Neural progenitor cell (in vitro differentiated cells): ENCODE measurements at places on chromosomes 7 and 10.
A peak's percentile ranks its signal among the peaks of the same experiment; 100 is the strongest.

DNA sequence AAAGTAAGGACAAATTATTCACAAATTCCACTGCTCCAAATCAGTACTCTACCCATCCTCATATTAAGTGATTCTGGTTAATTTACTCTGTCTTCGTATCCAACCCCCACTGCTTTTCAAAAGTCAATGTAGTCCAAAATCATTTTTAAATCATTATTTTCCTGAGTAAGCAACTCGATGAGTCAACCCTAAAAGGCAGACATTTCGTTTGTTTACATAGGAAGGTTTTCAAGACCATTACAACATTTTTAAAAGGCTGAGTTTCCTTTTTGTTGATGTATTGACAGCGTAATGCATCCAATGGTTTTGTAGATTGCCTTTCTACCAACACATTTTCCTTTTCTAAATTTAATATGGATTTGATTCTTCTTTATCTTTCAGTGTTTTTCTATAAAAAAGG, 523.0 kb upstream of the ANKRD30A start:
- no peak for DNase-seq

- no peak for DNase-seq
Observed at GRCh38 chr10:119663866-119664698, 12.9 kb downstream of the BAG3 start.

DNA sequence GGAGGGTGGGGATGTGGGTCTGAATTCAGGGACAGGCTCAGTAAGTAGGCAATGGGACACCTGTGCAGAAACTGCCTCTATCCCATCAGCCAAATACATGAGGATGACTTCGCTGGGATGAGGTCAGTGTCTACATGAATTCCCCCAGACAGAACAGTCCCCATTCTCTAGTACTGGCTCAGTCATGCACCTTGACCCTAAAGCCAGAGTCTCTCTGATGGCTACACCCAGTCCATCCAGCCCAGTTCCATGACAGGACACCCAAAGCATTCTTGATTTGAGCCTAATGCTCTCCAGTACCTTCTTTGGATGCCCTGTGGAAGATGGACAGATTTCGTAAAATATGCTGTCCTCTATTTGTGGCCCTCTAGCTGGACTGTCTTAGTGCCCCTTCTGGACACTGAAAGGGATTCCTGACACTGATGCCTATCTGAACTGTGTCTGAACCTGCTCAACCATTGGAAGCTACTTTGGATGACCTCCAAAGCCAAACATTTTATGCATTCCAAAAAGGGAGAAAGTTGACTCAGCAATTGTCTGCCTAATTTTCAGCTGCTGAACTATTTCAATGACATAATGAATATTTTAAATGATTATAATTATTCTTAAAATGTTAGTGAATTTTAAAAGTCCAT, 14.6 kb downstream of the SFRP4 start:
- DNase-seq, result no peak

- no peak for DNase-seq
Observed at GRCh38 chr7:98024075-98024474, 34.1 kb upstream of the OCM2 start.

DNA sequence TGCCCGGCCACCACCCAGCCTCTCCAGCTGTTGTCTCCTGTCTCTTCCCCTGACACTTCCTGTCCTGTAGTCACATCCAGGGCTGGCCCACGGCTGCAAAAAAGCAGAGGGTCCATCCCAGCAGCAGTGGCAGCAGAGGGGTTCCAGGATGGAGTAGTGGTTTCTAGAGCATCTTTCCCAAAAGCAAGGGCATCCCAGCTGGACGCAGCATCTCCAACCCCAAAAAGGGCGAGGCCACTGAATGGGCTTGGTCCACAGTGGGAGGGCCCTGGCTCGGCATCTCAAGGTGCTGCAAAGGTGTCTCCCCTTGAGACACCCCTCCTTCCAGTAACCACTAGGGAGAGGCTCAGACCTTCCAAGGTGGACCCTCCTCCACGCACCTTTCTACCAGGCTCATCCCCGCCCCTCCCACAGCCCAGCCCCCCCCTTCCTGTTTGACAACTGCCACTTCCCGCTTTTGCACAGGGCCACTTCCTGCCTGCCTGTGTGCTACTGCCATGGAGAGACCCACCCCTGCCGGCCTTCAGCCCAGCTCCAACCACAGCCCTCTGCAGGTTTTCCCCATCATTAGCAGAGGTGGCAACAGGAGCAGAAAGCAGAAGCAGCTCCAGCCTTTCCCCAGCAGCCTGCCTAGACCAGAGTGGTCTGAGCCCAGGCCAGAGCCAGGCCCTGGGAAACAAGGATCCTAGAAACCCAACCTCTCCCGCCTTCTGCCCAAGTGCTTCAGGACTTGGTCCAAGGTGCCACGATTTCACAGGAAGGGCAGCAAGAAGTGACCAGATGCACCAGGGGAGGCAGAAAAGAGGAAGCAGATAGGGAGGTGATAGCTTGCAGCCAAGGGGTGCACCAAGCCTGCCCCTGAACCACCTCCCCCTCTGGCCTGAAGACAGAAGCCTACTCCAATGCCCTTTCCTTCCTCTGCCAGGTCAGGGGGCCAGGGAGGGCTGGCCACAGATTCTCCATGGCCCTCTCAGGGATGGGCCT, 8.6 kb downstream of the CAMK2G start:
- no peak for DNase-seq

DNA sequence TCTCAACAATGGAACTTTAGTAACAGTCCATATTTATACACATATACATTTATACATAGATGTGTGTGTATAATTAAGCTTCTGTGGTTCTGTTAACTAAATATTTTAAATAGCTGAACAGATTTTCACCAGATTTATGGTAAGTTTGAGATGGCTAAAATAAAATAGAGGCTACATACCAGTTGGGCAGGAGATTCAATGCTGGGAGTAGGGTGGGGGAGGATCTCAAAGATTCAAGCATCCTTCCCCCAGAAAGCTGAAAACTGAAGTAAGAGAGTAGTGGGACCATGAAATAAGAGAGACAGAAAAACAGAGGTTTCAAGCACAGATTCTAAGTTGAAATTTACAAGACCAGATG, 14.0 kb downstream of the LRRC17 start:
- no peak for DNase-seq

GRCh38 chr7:96418581-96418980, 96.7 kb upstream of the SLC25A13 start:
- no peak for DNase-seq

GRCh38 chr7:128056901-128057300, 25.7 kb upstream of the LRRC4 start:
- no peak for DNase-seq

- DNase-seq, result no peak
Observed at GRCh38 chr10:103851261-103851660, 4.1 kb downstream of the SH3PXD2A start.

DNA sequence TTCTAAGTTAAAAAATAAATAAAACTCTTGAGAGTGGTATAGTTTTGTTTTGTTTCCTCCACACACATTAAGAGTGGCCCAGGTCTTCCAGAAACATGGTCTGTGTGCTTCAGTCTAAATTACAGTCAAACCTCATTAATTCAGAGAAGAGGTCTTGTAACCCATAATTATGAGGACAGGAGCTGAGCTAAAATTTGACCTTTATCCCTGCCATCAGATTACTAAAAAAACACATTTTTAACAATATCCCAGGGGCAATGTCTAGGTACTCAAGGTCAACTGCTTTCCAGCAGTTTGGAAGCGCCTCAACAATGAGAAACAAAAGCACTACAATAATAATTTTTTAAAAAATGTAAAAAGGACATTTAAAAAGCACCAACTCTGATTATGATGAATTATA, 184.1 kb upstream of the PFKP start:
- no peak for DNase-seq

DNA sequence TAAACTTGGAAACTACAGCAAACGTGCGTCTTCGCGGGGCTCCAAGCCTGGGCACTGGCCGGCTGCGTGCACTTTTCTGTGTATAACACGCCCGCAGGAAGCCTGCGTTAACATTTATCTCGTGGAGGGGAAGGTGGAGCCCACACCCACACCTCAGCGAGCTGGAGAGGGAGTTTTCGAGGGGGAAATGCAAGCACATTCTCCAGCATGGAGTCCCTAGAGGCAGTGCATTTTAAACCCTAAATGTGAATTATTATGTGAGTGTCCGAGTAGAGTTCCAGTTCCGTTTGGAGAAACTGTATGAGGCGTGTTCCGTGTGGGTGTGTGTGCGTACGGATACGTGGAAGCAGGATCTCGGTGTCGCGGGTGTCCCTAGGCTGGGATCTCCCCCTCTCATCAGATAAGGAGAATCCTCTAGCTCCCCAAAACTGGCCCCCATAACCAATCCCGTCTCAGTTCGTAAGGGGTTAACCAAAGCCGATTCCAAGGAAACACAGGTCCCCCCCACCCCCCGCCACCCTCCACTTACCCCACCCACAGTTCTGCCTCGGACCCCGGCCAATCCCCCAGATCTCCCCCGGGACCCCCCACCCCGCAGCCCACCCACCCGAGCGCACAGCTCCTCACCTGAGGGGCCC, 403 bp downstream of the CDK6 start:
- DNase-seq, result no peak

DNA sequence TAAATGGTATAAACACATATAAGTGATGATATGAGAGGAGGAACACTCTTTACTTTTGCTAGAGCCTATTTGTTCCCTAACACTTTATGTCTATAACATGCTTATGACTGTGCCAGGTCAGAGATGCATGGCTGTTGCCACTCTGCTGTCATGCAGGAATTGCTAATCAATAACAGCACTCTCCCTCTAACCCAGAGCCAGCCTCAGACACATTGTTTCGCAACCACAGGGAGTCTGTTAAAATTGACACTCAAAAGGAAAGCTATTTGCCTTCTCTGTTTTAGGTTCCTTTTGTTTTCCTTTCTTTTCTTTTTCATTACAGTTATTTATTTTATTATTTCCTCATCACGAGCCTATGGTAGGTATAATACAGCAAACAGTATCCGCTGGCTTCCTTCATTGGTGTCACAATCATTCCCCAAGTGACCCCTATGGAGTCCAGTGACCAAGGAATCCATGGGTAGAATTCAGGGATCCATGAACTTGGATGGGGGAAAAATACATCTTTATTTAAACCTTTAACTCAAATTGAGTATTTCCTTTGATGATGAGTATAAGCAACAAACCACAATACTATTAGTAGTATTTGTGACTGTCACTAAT, 6.8 kb downstream of the PON2 start:
- DNase-seq, result peak; percentile 28

- DNase-seq, result no peak
Observed at GRCh38 chr7:28815928-28816373, 142.2 kb downstream of the TRIL start.

DNA sequence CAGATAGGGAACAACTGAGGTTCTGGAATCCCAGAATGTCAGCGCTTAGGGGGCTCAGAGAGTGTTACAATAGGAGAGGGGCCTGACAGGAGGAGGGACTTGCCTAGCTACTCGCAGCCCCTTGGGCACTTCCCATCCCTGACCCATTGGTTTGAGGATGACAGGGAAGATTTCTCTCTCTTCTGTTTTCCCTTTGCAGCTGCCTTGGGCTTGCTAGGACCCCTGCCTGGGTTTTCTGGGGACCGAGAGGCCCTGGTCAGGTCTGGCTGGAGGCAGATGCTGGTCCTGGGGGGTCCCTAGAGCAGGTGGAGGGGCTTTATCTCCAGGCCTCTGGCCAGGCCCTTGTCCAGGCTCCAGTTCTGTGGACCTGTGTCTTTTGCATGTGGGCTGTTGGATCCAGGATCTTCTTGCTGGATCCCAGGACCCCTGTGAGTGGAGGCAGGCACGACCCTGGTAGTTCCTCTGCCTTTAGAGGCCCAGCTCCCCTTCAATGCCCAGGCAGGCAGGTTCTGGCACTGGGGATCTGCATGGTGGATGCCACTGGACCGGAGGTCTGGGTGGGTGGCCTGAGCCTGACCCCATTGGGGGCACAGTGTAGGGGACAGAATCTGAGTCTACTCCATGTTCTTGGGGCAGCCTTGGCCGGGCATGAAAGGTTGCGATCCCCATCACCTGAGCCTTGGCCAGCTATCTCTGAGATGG, 26.9 kb downstream of the RAMP3 start:
- DNase-seq, result no peak

DNA sequence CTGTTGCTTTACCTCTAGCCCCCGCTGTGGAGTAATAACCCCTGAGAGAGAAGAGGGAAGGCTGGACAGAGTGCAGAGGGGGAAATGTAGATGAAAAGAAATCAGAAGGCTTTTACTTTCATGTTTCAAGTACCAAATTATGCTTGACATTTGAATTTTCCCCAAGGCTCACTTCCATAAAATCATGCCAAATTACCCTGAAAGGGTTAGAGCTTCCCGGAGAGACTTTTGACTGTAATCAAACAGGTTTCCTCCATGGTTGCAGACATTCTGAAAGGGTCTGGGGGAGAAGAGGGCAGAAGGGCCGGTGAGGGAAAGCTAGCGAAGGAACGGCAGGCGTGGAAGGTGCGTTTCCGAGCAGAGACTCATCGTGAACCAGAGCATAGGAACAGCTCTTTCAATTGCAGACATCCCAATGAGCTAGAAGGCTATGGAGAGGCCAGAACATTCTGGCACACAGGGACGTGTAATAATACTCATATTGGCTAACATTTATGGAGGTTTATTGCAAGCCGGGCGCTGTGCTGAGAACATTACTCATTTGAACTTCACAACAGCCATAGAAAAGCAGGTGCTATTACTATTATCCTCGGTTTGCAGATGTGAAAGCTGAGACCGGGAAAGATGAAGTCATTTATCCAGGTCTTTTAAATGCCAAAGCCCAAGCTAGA, 620.8 kb upstream of the AUTS2 start:
- DNase-seq, result no peak

DNA sequence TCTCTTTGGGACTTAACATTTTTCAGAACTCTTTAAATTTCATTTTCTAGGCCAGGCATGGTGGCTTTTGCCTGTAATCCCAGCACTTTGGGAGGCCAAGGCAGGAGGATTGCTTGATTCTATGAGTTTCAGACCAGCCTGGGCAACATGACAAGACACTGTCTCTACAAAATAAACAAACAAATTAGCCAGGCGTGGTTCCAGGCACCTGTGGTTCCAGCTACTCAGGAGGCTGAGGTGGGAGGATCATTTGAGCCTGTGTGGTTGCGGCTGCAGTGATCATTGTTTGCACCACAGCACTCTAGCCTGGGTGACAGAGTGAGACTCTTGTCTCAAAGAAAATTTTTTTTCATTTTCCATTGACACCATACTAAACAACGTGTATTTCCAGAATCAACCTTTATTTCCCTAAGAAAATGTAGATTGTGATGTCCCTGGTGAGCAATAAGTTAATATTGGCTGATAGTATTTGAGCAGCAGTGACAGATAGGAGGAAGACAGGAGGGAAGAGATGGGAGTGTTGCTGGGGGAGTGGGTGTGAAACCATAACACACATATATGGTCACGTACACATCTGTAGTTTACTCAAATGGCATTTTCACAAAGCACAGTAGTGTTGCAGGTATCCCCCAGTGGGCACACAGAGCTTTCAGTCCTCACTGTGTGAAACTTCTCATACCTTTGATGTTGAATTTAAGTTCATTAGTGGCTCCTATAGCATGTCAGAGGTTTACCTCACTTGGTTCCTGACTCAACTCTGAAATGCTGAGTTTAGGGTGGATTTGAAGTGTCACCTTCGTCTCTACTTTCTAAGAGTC, 205.6 kb downstream of the AUTS2 start:
- DNase-seq, result no peak

- DNase-seq, result no peak
Observed at GRCh38 chr10:130416334-130417150, 280.4 kb downstream of the GLRX3 start.
